Stimulated activated naive CD4-positive, alpha-beta T cell (primary cell): ENCODE measurements at places on chromosomes 7 and 10.

- DNase-seq, result no peak
Measured at GRCh38 chr10:62634576-62634975, 169.9 kb upstream of the ADO start.

GRCh38 chr10:112815269-112816032 lies 134.6 kb upstream of the TCF7L2 start:
- no peak for DNase-seq

DNA sequence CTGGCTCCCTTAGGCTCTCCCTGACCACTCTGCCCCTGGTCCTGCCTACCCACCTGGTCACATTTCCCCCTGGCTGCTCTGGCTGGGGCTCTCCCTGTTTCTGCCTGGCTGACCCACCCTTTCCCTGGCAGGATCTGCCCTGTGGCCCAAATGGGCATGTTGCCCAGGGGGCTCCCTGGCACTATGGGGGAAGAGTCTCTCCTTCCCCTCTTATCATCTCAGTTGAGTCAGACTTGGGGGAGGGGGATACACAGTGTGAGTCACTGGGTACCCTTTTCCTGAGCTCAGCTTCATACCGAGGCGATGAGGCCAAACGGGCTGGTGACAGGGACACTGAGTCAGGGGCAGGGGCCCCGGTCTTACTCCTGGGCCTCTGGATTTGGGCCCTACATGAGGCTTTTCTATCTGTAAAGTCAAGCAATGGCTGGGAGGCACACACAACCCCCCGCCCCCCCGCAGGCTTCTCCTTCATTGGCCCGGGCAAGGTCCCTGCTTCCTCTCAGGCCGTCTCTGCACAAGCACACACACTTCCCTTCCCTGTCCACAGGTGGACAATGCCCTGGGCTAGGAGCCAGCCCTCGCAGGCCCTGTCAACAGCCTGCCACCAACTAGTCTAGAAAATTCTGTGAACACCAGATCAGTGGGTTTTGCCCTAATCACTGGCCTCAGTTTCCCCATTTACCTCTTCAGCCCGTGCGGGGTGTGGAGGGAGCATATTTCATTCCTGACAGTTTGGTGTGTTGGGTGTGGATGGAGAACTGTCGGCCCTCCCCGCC lies 627 bp upstream of the FLNC start:
- no peak for DNase-seq

- no peak for DNase-seq
Measured at GRCh38 chr10:88537322-88537721, 45.8 kb downstream of the RNLS start.

DNA sequence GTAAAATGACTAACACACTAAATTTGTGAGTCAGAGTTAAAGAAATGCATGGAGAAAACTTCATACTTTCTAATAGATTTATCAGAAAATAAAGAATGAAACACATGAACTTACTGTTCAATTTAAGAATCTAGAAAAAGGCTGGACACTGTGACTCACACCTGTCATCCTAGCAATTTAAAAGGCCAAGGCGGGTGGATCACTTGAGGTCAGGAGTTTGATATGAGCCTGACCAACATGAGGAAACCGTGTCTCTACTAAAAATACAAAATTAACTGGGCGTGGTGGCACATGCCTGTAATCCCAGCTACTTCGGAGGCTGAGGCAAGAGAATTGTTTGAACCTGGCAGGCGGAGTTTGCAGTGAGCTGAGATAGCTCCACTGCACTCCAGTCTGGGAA lies 1106.2 kb upstream of the LRRN3 start:
- DNase-seq, result no peak
